ENCODE measurements at places on chromosomes 13 and 19. TPM values are rescaled to one million over a fixed set of nuclear protein-coding genes. Genes with fewer than 3 reads are reported as not detected.

Gene NANOS2
- not detected for total RNA-seq

Gene ANGPTL4
- total RNA-seq, result 1.1 TPM

Gene GJB2
- 0.29 TPM for total RNA-seq

Gene MEIS3
- 8.3 TPM for total RNA-seq

Gene CLIP3
- 13.4 TPM for total RNA-seq

Gene ASF1B
- 2.7 TPM for total RNA-seq

Gene URAD
- not detected for total RNA-seq

Gene EBPL
- 26.1 TPM for total RNA-seq

Gene LHB
- not detected for total RNA-seq

Gene ERICH6B
- total RNA-seq, result not detected

Gene ODAD3
- under 0.01 TPM for total RNA-seq

Gene NLRP7
- not detected for total RNA-seq

Gene ZNF763
- total RNA-seq, result 2.5 TPM

Gene KLK4
- total RNA-seq, result 0.29 TPM

Gene CPAMD8
- total RNA-seq, result 0.29 TPM

Gene ZGLP1
- total RNA-seq, result 0.59 TPM

Gene STOML3
- not detected for total RNA-seq

Gene SYCN
- total RNA-seq, result not detected

Gene KLK12
- total RNA-seq, result not detected

Gene AXL
- total RNA-seq, result 355 TPM

Gene RXFP2
- not detected for total RNA-seq

Gene KDM4B
- 19.7 TPM for total RNA-seq

Gene PEAK3
- total RNA-seq, result under 0.01 TPM

Gene CGB8
- total RNA-seq, result not detected

Gene SIAH3
- total RNA-seq, result not detected

Gene SSBP4
- 77.8 TPM for total RNA-seq

Gene SLC25A23
- 22.8 TPM for total RNA-seq

Gene FGF22
- not detected for total RNA-seq

Gene IL4I1
- 0.29 TPM for total RNA-seq

Gene CLEC17A
- under 0.01 TPM for total RNA-seq

Gene HCN2
- total RNA-seq, result 1.2 TPM

Gene SIGLEC11
- under 0.01 TPM for total RNA-seq

Gene PSG7
- not detected for total RNA-seq

Gene ARHGAP45
- total RNA-seq, result 0.59 TPM

Gene APBA3
- total RNA-seq, result 22.4 TPM

Gene ZNF470
- 4.7 TPM for total RNA-seq

Gene SIX5
- total RNA-seq, result 11.8 TPM

Gene TNFSF9
- 12.7 TPM for total RNA-seq

Gene FBL
- 69.0 TPM for total RNA-seq

Gene ZNF229
- total RNA-seq, result 11.8 TPM

Gene SERP2
- total RNA-seq, result 6.5 TPM
